ENCODE measurements at places on chromosomes 6 and 20.

GRCh38 chr6:150417899-150418826 lies 49.4 kb downstream of the IYD start:
- no peak for DNase-seq

DNA sequence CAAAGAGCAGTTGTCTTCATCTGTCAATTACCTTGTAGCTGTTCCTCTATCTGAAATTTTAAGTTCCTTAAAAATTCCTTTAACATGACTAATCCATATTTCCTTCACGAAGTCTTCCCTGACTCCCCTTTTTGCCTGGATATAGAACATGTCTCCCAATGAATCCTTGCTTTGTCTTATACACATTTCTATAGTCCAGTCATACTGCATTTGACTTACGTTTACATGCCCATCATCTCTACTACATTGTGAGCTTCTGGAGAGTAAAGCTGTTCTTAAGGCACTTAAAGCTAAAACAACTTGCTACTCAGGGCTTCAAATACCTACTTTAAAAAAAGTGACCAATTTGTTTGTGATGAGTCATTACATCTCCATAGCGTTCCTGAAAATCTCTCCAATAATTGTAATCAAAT lies 4.9 kb downstream of the REV3L start:
- no peak for DNase-seq

DNA sequence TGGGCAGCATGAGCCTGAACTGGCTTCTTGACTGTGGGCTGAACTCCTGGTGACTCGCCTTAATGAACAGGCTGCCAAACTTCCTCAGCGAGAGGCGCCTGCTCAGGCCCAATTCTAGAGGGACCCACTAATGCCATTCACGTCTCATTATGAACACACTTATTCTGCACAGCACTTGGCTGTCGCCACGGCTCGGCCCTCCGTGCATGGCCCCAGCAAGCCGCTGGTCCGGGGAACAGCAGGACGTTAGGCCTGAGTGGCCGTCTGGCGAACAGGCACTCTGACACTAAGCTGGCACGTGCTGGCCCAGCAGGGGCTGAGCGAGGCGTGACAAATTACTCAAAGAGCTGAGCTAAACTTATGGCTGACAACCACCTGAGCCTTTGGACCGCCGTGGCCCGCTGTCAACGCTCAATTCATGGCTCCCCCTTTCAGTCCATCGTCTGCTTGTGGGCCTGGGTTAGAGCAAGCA lies 45.9 kb downstream of the INSM1 start:
- DNase-seq = no peak

- DNase-seq = no peak
Measured at GRCh38 chr6:84772428-84773132, 8.2 kb upstream of the TBX18 start.

DNA sequence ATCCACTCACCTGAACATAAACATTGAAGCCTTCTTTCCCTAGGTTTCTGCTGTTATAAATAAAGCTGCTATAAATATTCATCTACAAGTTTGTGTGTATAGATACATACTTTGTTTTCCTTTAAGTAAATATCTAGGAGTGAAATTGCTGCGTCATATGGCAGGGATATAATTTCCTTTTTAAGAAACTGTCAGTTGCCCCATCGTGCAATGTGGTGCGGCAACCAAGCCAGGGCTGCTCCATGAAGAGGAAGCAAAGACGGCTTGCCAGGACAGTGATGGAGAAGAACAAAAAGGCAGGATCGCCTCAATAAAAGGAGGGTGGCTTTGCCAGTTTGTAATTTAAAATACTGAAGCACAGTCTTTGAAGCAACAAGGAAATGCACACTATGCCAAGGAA lies 36.6 kb downstream of the CITED2 start:
- DNase-seq = no peak

Data from stimulated activated CD8-positive, alpha-beta memory T cell treated with anti-CD3 and anti-CD28 coated beads, Interleukin-7, amount 100 ng/mL, for 4 hours (primary cell).